Esophagus squamous epithelium (tissue), 5 donors: ENCODE measurements at places on chromosomes 5 and 9.

DNA sequence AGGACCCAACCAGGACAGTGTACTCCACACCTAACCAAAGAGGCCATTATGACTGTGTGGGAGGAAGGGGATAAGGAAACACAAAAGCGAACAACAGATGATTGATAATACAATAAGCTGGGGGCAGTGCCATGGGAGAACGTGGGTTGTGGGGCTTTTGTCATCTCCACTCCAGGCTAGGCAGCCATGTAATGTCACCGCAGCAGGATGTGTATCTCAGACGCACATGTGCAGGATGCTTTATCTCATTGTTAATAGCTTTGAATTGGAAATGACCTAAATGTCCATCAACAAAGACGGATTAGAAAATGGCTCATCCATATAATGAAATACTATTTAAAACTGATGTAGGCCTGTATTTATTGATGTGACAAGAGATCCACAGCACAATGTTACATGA is 51.0 kb downstream of the EPB41L4B start:
- no peak for DNase-seq

DNA sequence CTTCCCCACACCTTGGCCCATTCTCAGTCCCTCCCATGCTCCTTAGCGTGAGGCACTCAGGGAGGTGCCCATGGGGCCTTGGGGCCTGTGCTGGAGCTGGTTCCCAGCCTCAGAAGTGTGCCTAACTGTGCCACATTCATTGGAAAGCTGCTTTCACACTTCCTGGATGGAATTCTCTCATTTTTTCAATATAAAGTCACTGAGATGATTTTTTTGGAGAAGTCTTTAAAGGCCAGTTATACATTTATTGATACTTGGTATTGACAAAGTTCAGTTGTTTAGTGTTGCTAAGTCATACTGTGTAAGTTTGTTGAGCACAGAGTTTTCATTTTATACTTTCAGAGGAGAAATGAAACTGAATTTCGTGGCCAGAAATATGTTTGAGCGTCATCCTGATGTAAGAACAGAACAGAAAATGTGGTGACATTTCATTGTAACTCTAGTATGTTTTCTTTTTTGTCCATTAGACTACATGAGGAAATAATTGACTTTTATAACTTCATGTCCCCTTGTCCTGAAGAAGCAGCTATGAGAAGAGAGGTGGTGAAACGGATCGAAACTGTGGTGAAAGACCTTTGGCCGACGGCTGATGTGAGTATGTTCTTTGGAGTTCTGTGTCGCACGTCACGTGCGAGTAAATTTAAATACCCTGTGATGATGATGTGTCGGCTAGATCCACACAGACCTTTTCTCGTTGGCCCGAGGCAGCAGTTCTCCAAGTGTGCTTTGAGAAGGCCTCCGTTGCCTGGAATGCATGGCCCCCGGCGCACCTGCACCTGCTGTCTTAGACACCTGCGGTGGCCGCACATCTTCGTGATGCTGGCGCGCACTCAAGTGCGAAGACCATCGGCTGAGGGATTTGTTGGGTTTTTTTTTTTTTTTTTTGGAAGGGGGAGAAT is 24.1 kb downstream of the TENT4A start:
- no peak for DNase-seq

DNA sequence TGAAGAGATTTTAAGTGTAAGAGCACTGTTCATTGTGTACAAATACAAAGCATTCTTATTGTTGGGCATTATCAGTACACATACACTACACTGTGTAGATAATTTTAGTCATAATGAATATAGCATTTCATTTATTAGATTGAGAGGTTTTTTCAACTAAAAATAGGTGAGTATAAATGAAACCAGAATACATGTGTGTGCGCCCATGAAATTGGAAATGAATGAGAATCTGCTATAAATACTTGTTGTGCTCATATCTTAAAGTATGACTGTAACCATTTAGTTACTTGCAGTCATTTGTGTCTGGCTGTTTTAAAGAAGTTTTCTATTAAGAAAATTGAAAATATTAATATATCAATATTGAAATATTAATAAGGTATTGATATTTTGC is 189.0 kb upstream of the MEF2C start:
- DNase-seq: no peak

DNA sequence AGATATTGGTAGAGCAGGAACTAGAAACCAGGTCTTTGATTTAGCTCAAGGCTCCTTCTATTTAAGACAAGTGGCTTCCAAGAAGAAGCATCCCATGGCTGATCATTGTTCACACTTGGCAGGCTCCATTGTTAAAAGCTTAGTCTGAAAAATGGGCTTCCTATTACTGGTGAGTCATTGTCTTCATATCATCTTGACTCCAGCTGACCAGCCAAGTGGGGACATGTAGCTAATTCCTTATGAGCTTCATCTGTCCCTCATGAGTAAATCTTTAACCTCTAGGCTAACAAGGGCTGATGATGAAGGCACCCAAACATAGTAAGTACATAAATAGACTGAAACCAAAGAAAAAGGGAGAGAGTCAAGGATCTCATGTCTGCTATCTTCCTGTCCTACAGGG is 530.3 kb upstream of the KLF4 start:
- DNase-seq: no peak

GRCh38 chr9:38641985-38642864 is 21.8 kb upstream of the ANKRD18A start:
- no peak for DNase-seq

DNA sequence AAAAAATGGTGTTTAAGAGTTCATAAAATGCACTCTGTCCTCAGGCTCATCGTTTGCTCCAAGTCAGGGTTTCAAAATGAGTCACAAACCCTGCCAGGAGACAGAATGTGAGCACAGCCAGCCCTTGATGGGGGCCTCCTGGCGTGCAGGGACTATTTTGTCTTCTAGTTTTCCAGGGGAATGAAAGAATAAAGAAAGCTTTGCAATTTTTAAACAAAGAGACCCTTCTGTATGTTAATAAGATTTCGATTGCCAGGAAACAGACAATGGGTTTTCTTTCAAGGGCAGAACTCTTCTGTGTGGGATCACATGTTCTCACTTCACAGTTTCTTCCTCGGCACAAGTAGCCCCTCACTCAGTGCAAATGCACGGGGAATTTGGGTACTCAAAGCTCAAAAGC is 121.4 kb upstream of the C6 start:
- DNase-seq: no peak

- no peak for DNase-seq
Observed at GRCh38 chr5:73564675-73565074, 764 bp downstream of the ANKRA2 start.

- no peak for DNase-seq
Observed at GRCh38 chr5:133420440-133421301, 191.7 kb downstream of the FSTL4 start.

GRCh38 chr9:136571531-136571930 is 25.7 kb upstream of the NOTCH1 start:
- no peak for DNase-seq

DNA sequence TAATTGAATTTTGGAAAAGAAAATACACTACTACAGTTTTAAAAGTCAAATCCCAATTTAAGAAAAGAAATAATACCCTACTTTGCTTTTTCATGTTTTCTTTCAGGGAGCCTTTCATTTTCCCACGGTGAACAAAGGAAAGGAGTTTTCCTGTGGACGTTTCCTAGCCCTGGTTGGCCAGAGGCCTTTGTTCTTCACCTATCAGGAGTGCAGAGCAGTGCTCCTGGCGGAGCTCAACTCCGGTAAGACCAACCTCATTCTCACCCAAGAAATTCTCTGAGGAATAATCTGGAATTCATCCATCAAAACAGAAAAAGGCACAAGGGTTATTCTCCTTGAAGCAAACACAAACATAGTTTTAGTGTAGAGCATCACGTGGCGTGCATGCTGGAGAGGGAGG is 248.9 kb downstream of the ADGRV1 start:
- DNase-seq: no peak

GRCh38 chr9:15513335-15513734 is 2.6 kb upstream of the PSIP1 start:
- DNase-seq: no peak

DNA sequence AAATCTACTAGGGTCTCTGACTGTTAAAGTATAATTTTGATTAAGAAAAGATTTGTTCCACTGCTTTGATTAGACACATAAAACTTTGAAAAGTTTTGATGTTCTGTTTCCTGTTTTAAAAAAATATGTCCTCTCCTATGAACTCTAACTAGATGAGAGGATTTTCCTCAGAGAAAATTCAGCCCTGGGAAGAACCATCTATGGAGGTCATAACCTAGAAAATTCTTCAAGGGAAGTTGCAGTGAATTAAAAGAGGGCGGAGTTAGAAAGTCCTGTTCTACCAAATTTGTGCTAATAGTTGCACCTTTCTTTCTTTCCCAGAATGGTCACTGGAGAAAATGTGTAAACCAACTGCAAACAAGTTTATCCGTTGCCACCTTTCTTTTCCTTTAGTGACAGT is 27.7 kb downstream of the PIK3R1 start:
- DNase-seq: no peak

DNA sequence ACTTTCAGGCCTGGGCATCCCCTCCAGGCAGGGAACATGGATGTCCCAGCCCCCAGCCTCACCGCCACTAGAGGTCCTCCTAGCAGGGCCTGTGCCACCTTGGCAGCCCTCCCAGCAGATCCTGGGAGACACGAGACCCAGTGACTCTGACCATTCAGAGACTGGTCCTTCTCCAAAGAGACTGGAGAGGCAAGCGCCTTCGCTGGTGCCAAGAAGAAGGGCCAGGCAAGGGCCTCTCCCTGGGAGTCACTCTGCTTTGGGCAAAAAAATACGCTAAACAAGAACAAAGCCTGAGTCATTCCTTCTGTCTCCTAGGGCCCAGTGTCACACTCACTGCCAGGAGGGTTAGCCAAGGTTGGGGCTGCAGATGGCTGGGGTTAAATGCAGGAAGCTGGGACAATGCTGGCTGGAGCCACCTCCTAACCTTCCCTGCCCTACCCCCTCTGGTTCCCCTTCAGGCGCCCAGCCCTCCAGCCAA is 35.3 kb upstream of the SMIM23 start:
- no peak for DNase-seq

- DNase-seq: no peak
Observed at GRCh38 chr9:91392435-91392834, 30.7 kb upstream of the AUH start.

- no peak for DNase-seq
Observed at GRCh38 chr9:15146268-15146700, 160.7 kb downstream of the TTC39B start.

DNA sequence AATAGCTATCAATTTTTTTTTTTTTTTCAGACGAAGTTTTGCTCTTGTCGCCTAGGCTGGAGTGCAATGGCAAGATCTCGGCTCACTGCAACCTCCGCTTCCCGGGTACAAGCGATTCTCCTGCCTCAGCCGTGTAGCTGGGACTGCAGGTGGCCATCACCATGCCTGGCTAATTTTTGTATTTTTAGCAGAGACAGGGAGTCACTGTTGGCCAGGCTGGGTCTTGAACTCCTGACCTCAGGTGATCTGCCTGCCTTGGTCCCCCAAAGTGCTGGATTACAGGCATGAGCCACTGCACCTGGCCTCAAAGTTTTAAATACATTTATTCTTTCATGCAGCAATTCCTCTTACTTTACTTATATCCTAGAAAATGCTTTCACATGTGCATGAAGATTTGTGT is 17.6 kb downstream of the TRIM14 start:
- no peak for DNase-seq

DNA sequence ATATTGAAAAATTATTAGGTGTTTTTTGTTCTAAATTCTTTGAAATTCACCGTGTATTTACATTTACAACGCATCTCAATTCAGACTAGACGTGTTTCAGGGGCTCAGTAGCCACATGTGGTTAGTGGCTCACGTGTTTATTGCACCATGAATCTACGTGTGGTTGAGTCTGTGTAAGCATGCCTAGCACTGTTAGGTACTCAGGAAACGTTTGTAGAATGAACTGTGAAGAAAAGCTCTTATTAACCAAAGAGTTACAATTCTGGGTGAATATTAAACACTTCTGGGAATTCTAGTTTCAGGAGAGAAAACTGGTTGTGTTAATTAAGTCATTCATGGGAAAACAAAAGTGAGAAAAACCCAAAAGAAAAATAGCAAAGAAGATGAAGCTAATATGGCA is 117.5 kb upstream of the CDH6 start:
- no peak for DNase-seq

- DNase-seq: no peak
Observed at GRCh38 chr9:114105236-114105635, 6.1 kb upstream of the KIF12 start.

DNA sequence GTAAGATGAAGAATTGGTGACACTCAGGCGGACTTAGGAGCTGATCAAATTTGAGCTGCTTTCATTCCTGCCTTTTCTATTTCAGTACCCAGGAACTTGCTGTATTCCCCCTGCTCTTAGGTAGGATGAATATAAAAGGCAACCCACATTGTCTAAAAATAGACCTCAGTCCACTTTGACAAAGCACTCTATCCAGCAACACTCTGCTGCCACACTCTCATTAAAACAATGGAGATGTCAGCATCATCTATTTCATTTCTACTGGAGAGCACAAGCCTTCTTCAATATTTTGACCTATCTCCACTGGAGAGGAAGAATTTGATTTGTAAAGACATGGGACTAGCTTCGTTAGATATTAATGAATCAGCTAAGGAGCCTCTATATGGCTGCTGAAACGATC is 468.4 kb downstream of the PTPRD start:
- DNase-seq: no peak
